ENCODE measurements at places on chromosomes 2 and 18.

DNA sequence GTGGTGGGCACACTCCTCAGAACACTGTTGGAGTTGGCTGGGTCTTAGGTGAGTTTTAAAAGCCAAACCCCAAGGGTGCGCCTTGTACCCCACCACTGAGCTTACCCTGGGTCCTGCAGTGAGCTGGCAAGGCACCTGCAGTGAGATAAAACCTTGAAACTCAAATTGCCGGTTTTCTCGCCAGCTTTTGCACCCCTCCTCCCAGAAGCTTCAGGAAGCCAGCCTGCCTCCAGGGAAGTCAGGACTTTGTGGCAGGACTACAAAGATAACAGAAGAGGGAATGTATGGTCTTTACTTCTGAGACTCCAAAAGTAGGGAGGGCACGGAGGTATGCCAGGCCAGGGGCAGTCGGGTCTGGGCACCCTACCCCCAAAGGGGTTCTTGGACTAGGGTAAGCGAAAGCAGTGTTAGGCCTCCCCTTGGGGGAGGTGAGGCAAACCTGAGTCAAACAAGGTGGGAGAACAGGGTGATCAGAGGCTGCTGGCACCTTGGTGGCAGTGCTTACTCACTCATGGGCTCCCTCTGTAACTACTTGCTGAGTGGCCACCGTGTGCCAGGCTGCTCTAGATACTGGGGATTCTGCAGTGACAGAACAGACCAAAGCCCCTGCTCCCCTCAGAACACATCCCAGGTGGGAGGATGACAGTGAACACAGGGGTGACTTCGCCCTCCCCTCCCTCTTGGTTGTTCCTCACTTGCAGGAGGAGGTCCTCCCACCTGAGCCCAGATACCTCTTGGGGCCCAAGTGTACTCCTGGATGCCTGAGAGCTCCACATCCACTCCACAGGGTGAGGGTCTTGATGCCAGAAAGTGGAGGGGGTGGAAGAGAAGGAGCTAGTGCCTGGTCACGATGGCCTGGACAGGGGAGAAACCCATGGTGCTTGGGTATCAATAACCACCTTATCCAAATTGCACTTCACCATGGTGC is 69.3 kb upstream of the RGPD5 start:
- no peak for DNase-seq

DNA sequence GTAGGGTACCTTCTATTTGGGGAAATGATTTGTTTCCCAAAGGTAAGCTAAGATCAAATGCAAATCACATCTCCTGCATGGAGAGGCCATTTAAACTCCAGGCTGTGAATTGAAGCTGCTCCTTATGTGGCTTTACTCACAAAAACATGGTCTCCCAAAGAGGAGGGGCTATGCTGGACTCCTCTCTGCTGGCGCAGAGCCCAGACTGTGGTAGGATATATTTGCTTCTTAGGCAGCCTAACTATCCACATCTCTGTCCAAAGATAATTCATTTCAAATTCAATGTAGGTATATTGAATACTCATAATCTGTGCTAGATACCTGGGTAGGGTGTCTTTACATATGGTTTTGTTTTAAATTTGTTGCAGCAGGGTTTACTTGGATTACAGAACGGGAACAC is 358.5 kb downstream of the ALK start:
- DNase-seq: no peak

DNA sequence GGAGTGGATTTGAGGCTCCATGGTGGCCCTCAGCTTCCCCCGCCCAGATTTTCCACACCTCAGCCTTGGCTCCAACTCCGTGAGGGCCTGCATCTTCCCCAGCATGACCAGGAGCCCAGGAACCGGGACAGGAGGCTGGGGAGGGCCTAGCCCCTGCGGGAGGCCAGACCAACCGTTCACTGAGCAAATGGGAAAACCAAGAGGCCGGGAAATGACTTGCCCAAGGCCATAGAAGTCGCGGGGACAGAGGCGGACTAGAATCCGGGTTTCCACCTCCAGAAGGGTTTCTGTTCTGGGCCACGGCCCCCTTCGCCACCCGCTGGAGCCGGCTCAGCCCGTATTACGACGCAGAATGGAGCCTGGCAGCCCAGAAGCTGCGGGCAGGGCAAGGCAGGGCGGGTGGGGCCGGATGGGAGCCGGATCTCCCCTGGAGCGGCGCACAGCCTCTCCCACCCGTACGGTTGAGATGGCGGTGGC is 7.9 kb upstream of the CRYBA2 start:
- DNase-seq: no peak

- DNase-seq: no peak
These were observed 720 bp upstream of the DSC2 start for GRCh38 chr18:31102941-31103340.

DNA sequence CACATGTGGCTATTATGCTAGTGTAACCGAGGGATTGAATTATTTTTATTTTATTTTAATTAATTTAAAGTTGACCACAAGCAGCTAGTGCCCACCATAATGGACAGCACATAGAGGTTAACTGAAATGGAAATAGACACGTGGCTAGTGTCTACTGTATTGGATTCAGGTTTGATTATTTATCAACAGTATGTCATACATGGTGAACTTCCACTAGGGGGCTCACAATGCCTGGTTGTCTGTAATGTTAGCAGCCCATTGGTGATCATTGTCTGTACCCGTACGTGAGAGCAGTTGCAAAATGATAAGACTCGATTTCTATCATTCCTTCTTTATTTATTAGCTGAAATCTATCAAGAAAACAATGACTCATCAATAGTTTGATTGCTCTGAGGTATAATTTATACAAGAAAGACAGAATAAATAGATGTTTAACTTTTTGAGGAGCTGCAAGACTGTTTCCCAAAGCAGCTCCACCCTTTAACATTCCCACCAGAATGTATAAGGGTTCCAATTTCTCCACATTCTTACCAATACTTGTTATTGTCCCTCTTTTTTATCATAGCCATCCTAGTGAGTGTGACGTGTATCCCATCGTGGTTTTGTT is 76.5 kb downstream of the CYBRD1 start:
- DNase-seq: peak; percentile 2

DNA sequence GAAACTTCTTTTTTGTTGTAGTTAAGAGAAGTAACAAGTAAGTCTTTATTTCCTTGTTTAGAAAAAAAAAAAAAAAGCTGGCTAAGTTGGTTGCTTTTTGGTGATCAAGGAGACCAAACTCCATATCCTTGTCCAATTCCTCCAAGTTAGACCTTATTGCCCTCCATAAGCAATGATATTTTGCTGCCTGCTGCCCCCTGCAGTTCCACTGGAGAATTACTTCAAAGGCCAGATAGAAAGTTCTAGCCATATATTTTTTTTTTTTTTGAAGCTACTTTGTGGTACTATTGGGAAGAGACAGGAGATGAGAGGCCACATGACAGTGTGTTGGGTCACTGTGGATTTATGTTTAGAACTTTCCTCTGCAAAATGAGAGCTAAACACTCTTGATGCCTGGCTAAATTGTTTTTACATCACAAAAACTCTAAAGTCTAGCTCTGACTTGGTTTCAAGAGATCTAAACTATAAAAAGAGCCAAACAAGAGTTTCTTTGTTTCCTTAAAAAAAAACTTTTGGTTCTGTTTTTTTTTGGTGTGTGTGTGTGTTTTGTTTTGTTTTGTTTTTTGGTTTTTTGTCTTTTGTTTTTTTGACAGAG is 80.7 kb upstream of the RASGRP3 start:
- no peak for DNase-seq

GRCh38 chr2:227325839-227326195 is 766 bp downstream of the MFF start:
- DNase-seq: no peak

DNA sequence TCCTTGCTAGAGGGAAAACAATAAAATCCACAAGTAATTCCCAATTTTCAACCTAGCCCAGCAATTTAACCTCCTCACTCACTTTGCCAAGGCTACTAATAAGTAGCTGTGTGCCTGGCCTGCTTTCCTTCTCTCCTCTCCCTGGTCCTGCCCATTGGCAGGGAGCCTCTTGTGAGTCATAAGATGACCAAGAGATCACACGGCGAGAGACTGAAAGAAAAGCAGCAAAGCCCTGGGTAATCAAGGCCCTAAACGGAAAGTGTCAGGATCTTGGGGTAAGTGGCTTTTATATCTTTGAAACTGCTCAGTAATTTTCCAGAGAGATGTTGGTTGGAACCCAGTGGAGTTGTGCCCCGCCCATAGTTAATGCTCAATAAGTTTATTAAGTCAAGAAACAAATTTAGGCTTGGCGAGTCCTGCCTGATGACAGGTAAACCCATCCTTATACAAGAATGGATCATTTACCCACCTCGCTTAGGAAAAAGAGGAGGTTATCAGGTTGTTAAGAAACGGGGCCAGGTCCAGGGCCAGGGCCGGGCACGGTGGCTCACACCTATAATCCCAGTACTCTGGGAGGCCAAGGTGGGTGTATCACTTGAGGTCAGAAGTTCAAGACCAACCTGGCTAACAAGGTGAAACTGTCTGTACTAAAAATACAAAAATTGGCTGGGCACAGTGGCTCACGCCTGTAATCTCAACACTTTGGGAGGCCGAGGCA is 10.0 kb upstream of the ADAM17 start:
- no peak for DNase-seq

DNA sequence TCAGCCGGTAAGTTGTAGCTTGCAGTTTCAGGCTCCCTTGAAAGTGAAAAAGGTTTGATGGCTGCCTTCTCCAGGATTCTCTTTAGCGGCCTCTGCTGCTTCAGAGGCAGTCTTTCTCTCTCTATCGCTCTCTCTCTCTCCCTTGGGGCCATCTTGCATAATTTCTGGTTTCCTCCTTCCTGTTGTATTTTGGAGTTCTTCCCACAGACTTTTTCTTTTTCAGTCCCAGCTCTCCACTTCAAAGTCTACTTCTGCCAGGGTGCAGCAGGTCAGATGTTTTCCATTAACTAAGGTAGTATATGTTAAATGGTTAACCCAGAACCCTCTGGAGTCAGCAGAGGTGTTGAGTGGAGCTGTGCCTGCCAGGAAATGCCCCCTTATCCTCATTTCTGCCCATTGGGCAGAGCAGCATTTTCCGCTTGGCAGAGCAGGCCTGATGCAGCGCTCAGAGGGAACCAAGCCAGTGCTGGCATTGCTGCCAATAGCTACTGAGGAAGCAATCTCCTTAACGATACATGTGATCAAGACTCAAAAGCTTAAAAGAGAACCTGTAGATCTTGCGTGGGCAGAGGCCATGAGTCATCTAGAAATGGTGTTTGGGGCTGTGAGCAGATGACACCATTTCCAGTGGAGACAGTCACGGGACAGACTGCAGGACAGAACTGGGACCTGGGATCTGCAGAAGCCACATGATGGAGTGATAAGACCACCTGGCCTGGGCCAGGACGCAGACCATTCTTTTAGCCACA is 20.8 kb downstream of the DBI start:
- DNase-seq: no peak

DNA sequence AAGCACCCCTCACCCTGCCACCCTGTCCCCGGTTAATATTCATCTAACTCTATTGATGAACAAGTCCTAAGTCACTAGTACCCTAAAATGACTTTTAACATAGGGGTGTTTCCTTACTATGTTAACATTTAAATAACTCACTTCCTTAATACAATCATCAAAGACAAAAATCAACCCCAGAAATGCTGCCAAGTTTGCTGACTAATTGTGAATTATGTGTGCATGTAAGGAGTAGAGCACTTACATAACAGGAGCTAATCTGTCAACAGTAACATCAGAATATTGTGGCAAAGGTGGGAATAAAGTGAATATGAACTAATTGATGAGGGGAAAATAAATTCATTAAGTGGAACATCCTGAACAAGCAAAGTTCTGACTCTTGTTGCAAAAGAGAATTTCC is 81.4 kb upstream of the ERBB4 start:
- DNase-seq: no peak

- DNase-seq: no peak
These were observed 97.7 kb downstream of the TWIST2 start for GRCh38 chr2:238945433-238946150.

DNA sequence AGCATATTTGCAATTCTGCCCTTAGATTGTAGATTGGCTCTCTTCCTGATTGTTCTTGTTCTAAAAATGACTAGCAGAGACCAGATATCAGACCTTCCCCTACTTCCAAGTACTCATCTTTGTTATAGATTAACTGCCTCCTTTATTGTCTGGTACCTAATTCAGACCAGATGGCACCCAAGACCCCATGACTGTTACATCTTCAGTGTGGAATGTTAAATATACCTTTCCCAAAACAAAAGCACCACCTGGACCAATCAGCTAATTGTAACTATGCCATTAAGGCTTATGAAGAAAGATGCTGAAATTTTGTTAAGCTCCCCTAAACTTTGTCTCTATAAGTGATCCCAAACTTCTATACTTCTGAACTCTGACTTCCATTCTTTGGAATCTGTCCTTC is 12.0 kb upstream of the TFPI start:
- DNase-seq: no peak

DNA sequence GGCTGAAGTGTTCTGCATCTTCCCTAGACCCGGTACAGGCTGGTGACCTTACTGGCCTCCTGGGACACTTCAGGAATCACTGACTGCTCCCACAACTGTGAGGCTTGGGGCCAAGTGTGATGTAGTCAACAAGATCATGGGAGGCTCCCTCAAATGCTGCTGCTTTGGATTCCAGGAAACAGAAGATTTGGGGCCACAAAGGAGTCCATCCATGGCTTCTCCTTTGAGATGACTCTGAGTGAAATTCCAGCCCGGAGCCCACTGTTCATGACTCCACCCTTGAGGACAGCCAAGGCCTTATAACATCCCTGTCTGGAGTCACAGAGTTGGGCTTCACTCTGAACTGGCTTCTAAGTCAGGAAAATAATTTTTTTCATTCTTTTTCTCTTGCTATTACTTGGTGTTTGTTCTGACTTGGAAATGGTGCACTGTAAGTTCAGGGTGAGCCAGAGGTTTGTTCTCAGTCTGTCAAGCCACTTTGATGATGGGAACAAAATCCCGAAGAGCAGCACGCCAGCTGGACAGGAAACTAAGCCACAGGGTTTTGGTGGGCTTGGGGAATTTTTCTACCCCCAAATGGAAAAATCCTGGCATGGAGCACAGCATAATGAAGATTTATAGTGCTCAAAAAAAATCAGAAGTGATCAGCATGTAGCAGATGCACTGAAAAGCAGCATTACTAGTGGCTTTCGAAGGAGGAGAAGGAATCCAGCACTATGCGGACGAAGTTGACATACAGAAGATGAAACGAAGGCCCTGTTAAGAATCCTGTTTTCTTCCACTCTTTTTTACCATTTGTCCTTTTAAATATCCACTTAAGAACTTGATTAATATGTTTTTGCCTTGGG is 98.1 kb upstream of the ZFP36L2 start:
- DNase-seq: no peak

DNA sequence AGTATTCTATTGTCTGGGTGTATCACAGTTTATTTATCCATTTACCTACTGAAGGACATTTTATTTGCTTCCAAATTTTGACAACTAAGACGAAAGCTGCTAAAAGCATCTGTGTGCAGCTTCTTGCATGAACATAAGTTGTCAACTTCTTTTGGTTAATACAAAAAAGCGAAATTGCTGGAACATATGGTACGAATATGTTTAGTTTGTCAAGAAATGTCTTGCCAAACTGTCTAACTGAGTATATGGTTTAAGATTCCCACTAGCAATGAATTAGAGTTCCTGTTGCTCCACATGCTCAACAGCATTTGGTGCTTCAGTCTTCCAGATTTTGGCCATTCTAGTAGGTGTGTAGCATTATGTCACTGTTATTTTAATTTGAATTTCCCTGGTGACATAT is 372.3 kb upstream of the NRXN1 start:
- DNase-seq: no peak

GRCh38 chr18:7577706-7578105 is 10.6 kb downstream of the PTPRM start:
- DNase-seq: no peak

Measured in stimulated activated CD4-positive, alpha-beta T cell treated with anti-CD3 and anti-CD28 coated beads, Interleukin-1b, Interleukin-23, amount 100 ng/mL, for 1 hour (primary cell).